ENCODE measurements at places on chromosomes 2 and 18.

DNA sequence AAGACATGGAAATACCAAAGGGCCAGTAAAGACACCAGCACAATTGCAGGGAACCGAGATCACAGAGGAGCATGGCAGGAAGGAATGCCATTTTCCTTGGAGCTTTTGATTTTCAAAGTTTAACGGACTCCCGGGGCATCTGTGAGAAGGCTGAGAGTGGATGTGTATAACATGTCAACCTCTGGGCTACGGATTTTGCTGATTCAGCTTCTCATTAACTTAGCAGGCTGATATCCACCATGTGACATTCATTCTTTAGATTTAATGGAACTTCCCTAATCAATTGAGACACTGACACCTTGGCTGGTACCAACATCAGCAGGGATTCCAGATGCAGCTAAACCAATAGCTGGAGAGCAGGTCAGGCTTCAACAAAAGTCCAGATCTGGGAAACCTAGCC lies 496.6 kb upstream of the SPHKAP start:
- DNase-seq = no peak

DNA sequence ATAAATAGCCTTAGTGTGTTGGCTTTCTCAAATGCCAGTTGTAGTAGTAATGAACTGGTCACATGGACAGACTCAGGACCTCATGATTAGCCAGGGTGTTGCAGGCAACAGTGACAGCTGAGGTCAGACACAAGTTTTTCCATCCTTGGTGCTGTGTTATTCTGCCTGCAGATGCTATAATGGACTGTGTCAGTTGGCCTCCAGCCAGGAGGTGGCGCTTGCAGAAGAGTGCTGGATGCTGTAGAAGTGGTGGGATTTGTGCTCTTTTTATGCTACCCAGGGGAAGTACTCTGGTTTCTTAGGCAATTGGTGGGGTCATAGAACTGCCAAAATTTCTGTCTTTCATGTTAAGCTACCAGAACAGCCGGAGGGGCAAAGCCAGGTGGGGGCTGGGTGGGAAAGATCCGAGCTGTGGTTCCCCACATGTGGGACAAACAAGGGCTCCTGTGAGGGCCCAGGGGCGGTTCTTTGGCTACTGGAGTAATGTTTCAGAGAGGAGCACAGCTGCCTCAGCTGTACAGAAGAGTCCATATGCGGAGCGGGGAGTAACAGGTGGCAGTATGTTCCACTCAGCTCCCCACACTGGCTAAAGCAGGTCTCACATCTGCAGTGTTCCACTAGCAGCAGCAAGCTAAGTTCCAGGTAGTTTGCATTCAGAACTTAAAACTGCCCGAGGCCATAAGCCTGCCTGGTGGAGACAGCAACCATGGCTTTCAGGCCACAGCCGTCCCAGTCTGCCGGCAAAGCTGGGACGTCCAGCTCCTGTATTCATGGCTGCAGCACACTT lies 104.4 kb downstream of the GULP1 start:
- DNase-seq = no peak

DNA sequence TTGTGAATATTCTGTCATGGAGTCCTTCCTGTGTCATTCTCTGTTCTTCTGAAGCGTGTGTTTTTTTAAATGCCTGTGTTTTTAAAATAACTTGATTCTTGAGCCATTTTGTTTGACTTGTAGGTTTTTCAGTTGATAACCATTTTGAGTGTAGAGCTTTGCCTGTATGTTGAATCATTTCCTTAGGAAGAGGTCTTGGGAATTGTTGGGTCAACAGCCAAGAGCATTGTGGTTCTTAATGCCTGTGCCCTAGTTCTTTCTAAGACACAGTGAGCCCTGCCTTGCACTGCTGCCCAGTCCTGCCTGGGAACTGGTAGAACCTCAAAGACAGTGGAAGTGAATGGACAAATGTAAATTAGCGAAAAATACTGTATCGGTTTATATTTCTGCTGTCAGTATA lies 25.9 kb downstream of the RAB12 start:
- DNase-seq = no peak

DNA sequence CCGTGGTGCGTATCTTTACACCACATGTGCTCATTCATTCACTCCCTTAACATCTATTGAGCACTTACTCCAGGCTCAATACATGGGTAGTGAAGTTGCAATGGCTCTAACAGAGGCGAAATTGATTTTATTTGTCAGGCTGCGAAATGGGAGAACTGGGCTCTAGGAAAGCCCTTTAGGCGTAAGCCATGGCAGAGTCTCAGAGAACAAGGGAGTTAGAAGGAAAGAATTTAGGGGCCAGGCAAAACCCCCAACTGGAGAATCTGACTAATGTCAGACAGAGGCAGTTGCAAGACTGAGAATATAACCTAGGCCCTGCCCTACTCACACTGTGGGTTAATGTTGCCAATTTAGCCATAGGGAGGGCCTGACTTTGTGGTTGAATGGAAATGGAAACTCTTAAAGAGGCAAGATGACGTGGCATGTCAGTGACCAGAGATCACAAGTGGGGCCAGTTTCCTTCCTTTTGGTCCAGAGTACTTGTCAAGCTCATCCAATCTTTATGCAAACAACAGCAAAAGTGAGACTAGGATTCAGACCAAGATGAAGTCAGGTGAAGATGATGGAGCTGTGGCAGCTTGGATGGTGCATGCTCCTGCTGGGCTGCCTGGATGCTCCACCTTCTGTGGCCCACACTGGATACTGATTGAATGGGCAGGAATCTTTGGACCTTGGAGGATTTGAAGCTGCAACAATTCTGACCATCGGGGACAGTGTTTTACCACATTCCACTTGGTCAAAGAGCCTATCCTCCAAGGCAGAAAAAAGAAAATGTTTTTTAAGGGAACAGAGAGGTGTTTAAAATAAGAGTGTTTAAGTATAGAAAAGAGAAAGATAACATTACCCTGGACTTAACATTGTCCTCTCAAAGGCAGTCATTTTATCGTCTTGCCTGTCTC lies 92.2 kb downstream of the CAPN13 start:
- no peak for DNase-seq

DNA sequence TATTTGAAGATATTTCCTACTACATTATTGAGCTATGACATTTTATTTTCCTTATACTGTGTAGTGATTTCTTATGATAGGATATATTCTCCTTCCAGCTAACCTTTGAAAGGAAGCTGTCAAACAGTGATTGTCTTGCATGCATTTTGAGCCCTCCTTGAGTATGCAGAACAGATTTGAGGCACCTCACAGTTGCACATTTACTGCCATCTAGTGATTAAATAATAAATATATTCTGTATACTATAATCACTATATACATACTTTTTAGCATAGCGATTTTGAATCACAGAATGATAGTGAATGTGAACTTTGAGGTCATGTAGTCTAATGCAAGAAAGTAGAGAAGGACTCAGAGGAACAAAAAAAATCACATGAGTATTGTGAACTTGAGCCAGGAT lies 268.4 kb upstream of the CDH19 start:
- no peak for DNase-seq
